Left colon (tissue), 2 donors: ENCODE measurements at places on chromosomes 2 and 18. TPM values are rescaled to one million over a fixed set of nuclear protein-coding genes. Genes with fewer than 3 reads are reported as not detected.

- no peak for DNase-seq
Observed at GRCh38 chr18:3281456-3282400, 19.8 kb downstream of the MYL12B start.

GRCh38 chr18:24937639-24938275 lies 414.2 kb downstream of the ZNF521 start:
- DNase-seq, result no peak

DNA sequence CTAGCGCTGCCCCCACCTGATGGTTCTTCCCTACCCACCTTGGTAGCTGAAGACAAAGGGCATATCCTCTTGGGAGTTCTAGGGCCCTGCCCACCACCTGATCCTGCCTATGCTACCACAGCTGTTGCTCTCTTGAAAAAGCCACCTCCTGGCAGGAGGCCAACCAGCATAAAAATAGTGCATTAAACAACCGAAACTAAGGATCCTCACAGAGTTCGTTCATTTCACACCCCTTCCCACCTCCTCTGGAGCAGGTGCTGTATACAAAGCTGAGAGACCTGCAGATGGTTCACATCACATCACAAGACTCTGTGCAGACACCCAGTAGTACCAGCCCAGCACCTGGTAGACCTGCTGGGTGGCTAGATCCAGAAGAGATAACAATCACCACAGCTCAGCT lies 1348.0 kb upstream of the TMEFF2 start:
- no peak for DNase-seq

The GPR35 gene
- total RNA-seq, result 67.5 TPM

The DTNA gene
- 2.7 TPM for total RNA-seq
